IPS DF 19.7 (cell line): ENCODE measurements at places on chromosomes 2 and 18.

DNA sequence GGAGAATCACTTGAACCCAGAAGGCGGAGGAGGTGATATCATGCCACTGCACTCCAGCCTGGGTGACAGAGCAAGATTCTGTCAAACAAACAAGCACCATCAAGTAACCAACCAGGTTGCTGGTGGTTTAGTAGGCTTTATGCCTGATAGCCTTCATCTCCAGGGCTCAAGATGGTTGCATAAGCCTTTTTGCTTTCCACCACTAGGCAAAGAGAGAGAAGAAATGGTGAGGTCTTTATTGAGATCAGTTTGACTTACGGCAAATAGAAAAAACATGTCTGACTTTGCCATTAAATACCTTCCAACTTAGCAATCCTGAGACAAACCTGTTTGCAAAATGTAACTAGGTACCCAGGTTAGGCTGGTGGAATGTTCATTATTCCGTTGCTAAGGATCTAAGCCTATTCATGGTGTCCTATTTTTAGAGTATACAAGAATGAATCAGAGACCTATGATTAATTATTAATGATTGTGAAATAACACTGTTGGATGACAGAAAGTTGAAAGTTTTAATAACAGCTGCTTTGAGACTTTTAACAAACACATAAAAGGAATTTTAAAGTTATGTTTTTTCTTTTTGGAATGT lies 53.5 kb upstream of the SLC38A11 start:
- no peak for DNase-seq

GRCh38 chr18:59820663-59821062 lies 79.1 kb upstream of the PMAIP1 start:
- DNase-seq, result no peak

GRCh38 chr2:233208382-233209116 lies 42.9 kb upstream of the ATG16L1 start:
- DNase-seq, result no peak

GRCh38 chr2:241114836-241115235 lies 12.7 kb upstream of the MTERF4 start:
- no peak for DNase-seq

GRCh38 chr2:209619782-209620181 lies 151.8 kb upstream of the UNC80 start:
- no peak for DNase-seq

GRCh38 chr2:74081030-74081762 lies 66.5 kb downstream of the BOLA3 start:
- no peak for DNase-seq

DNA sequence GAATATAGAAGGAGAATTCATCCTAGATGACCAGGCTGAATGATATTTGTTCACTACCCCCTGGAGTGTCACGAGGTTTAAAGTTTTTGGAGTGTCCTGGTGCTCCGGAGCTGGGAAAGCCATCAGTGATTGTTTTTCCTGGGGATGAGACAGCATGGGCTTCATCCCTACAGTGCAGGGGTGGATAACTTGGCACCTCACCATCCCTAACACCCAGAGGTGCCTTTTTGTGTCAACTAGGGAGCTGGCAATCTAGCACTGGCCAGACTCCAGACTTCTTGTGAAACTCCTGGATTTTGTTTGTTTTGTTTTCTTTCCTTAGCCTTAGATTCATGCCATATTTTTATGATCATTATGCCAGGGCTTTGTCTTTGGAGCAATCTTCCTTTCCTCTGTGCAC lies 164.8 kb downstream of the PRKCE start:
- DNase-seq, result no peak

DNA sequence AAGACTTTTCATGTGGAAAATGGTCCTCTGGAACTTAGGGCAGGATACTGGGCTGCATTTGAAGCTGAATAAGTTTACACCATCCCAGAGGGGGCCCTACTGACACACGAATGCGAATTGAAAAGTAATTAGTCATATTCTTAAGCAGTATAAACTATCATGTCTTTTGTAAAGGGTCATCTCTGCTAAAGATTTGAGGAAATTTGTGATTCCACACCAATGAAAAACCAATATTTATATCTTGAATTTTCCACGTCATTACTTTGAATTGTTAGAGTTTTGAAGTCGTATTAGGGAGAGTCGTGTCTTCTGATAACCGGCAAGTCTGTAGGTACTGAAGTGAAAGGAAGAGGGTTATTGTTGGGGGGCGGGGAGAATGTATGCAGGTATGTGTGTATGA lies 4.1 kb upstream of the OTX1 start:
- no peak for DNase-seq

GRCh38 chr2:33859811-33860461 lies 260.8 kb upstream of the FAM98A start:
- DNase-seq, result no peak

DNA sequence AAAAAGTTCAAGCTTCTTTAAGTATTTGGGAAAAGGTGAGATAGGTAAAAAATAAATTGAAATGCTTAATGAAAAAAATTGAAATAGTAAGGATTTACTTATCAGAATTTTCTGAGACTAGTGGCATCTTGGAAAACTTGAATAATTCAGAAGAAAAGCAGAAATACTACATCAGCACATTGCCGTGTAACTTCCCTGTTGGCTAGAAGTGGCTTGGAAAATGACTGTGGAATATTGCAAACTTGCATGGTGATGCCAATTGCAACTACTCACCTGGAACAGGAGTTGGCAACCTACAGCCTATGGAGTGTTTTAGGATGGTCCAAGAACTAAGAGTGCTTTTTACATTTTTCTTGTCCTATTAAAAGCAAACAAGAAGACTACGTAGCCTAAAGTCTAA lies 603.5 kb upstream of the VRK2 start:
- no peak for DNase-seq

- no peak for DNase-seq
Observed at GRCh38 chr18:934518-935133, 30.0 kb downstream of the ADCYAP1 start.

DNA sequence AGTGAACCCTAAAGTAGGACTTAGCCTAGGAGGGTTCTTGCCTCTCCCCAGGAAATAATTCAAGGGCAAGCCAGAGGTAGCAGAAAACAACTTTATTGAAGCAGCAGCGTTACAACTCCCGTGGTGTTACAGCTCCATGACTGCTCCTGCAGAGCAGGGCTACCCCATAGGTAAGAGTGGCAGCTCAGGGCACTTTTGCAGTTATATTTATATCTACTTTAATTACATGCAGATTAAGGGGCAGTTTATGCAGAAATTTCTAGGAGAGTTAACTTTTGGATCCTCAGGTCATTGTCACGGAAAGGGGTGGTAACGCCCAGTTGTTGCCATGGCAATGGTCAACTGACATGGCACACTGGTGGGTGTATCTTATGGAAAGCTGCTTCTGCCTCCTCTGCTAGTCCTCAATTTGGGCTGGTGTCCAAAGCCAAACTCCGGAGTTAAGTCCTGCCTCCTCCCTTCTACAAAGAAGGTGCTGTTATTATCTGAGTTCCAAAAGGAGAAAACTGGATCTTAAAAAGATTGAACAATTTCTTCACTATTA lies 1413.0 kb downstream of the DSC3 start:
- DNase-seq, result no peak

DNA sequence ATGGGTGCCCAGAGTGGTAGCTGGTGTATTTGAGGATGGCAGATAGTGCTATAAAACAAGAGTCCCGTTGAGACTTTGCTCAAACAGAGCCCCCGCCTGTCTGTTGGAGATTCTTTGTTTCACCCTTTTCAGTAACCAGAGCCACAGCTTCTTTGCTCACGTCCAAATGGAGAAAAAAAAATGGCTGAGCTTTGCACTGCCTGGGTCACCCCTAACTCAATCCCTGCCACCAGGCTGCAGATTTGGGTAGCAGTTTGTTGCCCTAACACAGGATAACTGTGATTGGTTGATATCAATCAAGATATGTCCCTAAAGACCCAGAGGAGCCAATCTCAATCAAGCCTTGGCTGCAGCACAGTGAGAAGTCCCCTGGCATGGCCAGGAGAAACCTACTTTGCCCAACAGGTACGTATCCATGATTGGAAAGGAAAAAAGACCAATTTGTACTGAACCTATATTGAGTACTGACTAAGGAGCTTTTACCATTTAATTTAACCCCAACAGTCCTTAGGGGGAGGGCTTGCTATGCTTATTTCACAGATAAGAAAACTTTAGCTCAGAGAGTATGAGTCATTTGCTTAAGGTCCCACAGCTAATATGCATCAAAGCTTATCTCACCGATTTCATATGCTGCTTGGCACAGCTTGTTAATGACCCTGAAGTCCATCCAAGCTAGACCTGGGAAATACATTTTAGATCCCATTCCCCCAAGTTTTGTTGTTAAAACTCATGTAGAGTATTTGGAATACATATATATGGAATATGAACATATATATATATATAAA lies 72.0 kb upstream of the SH3BP4 start:
- DNase-seq, result no peak

DNA sequence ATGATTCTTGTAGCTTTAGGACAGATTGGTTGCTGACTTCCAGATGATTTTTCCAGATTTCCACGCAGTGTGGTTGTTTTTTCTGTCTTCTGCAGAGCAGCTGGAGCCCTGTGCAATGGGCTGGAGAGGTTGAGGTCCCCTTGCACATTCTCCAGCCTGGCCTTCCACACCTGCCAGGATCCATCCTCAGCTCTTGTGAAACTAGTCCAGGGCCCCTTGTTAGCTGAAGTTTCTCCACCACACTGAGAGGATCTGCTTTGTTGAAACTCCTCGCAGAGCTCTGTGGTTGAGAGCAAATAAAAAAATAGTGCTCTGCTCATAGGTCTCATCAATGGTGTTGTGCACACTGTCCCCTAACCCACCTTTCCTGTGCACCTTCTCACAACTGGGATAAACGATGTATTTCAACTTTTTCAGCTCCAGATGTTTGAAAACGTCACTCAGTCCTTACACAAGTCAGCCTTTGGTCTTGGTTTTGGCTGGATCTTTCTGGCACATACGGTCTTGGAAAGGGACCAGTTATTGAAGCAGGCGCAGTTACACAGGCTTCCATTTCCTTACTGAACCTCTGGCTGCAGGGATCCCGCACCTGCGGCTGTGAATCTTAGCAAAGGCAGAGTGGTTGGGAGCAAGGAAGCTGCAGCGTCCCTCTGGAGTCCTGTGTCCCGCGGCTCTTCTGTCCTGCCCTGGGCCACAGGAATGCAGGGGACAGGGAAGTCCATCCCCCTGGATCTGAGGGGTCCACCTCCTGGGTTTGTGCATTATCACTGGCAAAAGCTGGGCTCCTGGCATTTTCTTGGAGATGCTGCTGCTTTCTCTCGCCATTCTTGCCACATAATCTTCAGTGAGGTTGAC lies 272.0 kb upstream of the DSEL start:
- DNase-seq, result no peak

DNA sequence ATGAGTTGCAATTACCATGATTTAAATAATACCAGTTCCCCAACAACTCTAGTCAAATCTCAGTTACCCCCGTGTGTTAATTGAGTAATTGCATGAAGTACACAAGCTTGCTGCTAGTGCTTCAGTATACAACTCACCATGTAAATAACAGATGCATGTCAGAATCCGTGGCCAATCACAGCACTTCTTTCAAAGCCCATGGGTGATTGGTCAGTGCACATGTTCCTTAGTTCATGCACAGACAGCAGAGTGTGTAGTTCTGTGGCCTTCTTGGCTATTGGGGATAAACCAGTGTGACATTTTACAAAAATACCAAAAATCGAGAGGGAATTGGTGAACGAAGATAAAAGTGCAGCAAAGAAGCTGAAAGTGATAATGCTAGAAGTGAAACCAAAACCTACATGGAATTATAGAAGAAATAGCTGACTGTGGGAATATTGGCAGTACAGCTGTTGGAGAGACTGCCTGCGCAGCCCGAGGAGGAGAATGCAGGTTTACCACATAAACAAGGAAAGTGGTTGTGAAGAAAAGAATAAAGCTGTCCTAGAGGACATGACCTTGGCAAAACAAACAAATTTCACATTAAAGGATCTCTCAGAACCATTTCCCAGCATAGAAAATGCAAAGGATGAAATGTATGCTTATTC lies 59.4 kb downstream of the NEDD4L start:
- no peak for DNase-seq

GRCh38 chr2:11613297-11613696 lies 56.7 kb downstream of the NTSR2 start:
- DNase-seq, result no peak

DNA sequence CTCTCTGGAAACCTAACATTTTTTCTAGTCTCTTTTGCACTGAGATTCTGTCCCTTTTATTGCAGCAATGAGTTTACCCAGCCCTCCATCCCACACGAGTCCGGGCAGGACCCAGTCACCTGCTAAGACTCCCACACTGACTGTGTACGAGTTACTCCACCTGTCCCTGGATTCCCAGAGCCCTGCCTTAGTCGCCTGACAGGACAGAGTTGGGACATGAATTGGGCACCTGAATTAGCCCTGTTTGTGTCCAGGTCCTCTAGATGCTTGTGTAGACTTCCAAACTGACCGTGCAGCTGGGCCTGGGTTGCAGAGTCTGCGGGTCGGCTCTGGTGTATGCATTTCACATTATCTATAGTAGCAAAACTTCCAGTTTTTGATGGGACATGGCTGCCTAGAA lies 238.7 kb downstream of the VAPA start:
- no peak for DNase-seq

DNA sequence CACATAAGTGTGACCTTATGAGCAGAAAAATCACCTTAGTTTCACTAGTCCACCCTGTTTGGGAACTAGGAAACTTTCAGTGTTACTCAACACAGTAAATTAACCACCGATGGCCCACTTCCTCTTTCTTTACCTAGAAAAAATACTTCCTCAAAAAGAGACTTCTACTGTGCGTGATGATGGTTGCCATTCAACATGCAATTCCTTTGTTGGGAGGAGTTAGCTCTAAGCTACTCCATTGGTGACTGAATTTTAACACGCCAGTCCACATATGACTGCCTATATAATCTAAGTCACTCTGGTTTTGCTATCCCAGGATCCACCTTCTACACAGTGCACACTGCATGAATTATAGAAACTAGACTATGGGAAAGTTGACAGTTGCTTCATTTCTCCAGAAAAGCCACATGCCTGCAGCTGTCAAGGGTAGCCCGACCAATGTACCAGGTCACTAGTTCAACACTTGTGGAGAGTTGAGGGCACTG lies 47.8 kb upstream of the REG3G start:
- DNase-seq, result no peak

DNA sequence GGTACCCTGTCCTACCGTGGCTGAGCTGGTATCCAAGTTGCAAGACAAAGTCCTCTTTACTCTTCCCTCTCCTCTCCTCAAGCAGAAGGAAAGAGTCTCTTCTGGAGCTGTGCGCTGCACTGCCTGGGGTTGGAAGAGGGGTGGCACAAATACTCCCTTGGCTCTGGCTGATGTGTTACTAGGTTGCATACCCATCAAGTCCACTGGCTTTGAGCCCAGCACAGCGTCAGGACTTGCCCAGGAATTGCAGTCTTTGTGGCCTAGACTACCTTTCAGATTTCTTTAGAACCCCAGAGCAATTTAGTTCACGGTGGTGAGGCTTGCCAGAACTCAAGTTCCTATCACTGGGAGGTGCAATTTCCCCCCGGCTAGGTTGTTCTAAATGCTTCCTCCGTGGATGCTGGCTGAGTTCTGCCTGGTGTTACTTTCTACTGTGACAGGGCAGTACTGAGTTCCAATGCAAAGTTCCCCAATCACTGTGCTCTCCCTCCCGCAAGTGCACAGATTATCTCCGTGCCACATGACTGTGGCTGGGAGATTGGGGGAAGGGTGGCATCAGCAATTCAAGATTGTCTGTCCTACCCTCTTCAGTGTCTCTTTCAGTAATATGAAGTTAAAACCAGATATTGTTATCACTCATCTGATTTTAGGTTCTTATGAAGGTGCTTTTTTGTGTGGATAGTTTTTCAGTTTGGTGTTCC lies 13.4 kb downstream of the MYO3B start:
- no peak for DNase-seq
